ENCODE measurements at places on chromosomes 11 and 22. TPM values are rescaled to one million over a fixed set of nuclear protein-coding genes. Genes with fewer than 3 reads are reported as not detected.
A peak's percentile ranks its signal among the peaks of the same experiment; 100 is the strongest.

Gene PLAAT5
- not detected for total RNA-seq

Gene CCDC90B
- 61.8 TPM for total RNA-seq

Gene SCGB1A1
- total RNA-seq: not detected

Gene OR51I1
- total RNA-seq: not detected

Gene CTTN
- total RNA-seq: 136 TPM

Gene C11orf21
- 0.11 TPM for total RNA-seq

- peak; percentile 17 for DNase-seq
These were observed 421.6 kb downstream of the METTL15 start for GRCh38 chr11:28529540-28530410.

GRCh38 chr22:22754961-22755777, 110.8 kb downstream of the GGTLC2 start:
- no peak for DNase-seq

DNA sequence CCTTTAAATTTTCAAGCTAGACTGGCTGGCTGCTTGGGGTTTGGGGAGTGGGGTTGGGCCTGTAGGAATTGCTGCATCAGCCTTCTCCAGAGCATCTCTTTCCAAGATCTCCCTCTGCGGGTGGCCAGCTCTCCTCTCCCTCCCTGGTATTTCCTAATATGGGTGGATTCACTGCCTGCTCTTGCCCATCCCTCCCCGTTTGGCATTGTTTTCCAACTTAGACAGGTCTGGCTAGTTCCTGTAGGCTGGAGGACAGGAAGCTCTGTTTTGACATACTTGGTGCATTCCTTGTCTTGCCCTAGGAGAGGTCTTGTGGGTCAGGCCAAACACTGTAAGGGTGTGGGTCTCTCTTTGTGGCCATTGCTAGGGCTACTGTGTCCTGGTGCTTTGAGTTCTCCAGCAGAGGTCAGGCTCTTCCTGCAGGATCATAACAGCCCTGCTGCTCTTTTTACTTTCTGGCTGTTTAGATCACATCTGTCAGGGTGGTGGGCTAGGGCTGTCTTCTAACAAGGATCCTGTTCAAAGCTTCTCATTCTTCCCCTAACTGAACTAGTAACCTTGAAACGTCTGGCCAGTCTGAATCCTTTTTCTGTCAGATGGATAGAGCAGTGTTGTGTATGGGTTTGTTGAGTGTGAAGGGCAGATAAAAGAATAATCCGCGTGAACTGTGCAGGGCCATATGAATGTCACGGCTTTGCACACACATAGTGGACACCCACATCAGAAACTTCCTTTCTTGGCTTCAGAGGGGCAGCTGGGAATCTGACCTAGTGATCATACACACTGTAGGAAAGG, 18.3 kb upstream of the MICALL1 start:
- DNase-seq: no peak

DNA sequence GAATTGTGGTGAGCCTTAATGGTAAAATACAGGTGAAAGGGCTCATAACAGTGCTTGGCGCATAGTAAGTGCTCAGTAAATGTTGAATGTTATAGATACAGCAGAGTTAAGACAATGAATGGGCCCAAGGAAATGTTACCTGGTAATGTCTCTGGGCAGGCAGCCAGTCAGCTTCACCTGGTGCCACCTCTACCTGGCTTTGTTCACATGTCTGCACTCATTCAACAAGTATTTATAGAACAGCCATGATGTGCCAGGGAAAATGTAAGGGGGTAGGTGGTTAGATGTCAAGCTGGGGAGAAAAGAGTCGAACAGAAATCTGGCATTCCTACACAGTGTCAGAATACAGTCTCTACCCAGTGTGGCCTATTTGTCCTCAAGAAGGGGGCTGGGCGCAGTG, 238.8 kb upstream of the SYN3 start:
- no peak for DNase-seq

GRCh38 chr11:12845163-12845562, 164.0 kb upstream of the RASSF10 start:
- DNase-seq: no peak

- DNase-seq: no peak
These were observed 28.9 kb downstream of the NAP1L4 start for GRCh38 chr11:2963112-2963754.

- DNase-seq: no peak
These were observed 52.1 kb downstream of the SMCO4 start for GRCh38 chr11:93490996-93491618.

GRCh38 chr22:40430991-40431390, 60.6 kb downstream of the SGSM3 start:
- no peak for DNase-seq

DNA sequence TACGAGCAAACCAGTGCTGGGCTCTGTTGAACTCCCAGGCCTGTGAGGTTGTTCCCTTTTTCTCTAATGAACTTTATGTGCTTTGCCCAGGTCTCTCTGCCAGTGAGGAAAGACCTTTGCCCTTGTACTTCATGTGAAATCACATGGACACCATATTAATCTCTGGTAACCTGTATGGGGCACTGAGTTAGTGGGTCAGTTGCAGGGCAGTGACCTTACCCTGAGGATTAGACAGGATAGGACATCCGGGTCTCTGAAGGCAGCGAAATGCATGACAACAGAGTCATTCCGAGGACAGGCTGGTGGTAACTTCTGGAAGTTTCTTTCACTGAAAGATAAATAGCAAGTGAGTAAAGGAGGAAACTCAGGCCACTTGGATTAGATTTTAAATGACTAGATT, 93.7 kb downstream of the ZBTB16 start:
- DNase-seq: no peak

- no peak for DNase-seq
These were observed 109.3 kb downstream of the NECTIN1 start for GRCh38 chr11:119619665-119620064.

DNA sequence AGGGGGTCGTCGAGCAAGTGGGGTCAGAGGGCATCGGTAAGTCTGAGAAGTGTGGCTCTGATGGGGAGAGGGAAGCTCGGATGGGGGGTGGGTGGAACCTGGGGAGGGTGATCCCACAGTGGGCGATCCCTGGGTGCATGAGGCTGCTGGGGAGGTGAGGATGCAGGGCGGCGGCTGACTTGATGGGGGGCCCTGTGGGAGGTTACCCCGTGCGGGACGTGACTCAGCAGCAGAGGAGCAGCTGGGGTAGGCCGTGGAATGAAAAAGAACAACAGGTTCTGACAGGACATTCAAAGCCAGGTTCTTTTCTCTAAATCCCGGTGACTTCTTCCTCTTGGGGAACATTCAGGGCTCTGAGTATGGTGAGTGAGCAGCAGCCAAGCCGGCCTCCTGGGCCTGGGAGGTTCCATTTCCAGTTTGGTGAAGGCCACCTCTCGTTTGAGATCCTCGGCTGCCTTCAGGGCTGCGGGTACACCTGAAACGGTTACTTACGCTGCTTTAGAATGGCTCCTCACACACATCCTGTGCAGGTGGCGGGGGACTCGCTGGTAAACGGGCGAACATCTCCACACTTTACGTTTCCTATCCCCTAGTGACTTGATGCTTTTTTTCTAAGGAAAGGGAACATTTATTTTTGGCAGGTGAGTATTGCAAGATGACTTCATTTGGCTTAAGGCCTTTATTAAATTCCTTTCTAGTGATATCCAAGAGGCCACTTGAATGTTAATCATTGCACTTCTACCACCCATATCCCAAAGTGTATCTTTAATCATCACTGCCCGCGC, 278.2 kb downstream of the TBC1D22A start:
- DNase-seq: no peak

DNA sequence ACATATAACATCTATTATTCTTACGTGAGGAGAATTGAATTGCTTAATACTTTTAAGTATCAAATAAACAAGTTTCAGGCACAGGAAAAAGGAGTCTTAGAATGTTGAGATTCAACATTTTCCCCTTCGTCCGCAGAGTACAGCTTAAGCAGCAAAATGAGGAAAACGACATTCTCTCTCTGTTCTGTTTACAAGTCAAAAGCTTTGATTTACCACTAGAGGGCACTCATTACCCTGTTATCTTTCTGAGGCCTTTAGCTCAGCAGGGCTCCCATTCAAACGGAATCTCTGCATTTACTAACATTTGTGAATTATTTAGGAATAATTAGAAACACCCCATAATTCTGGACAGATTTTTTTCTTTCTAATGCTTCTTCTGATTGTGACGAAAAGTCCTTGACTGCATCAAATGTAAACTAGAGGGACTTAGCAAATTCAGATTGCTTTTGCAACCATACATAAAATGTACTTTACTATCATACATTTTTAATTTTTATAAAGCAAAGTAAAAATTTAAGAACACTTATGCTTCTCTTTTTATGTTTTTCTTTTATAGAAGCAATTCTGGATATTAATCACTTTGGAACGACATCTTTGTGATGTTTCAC, 75.0 kb downstream of the JRKL start:
- peak; percentile 25 for DNase-seq

- no peak for DNase-seq
These were observed 961 bp downstream of the IPO7 start for GRCh38 chr11:9385327-9385899.

- DNase-seq: no peak
These were observed 13.4 kb downstream of the EPS8L2 start for GRCh38 chr11:719214-720016.

DNA sequence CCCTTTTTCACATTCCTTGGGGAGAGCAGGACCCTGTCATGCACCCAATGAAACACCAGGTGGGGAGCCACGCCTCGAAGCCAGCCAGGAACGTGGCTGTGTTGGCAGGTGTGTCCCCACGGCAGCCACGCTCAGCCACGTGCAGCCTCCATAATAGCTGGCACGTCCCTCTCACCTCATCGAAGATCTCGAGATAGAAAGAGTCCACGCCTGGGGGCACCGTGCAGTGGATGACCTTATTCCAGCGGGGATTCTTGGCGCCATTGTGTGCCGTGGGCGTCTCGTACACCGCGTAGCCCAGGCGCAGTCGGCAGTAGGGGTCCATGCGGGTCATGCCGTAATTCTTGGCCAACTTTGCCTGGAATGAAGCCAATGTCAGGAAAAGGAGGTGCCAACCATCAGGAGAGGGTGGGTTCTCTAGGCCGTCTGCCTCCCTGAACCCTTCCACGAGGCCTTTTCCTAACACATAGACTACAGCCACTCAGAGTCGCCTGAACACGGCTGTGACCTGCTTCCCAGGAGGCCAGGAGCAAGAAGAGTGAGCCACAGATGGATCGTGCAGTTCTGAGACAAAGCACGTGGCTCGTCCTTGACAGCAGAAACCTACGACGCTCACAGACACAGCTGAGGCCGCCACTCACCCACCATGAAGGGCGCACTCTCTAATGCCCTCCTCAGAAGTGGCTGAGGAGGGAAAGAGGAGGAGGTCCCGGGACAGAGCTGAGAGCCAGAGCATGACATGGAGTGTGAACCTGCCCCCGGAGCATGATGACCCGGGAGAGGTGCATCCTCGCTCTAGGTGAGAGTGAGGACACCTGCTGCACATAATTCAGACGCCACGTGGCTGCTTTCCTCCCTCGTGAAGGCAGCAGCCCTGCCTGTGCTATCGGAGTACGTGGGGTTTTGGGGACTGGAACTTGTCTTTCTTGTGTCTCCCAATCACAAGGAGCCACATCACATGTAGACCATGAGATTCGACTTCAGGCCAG, 19.1 kb downstream of the TOLLIP start:
- no peak for DNase-seq

- peak; percentile 95 for DNase-seq
These were observed 58.2 kb upstream of the THY1 start for GRCh38 chr11:119481021-119481666.

GRCh38 chr11:80815752-80816453, 1375.1 kb upstream of the TENM4 start:
- no peak for DNase-seq

DNA sequence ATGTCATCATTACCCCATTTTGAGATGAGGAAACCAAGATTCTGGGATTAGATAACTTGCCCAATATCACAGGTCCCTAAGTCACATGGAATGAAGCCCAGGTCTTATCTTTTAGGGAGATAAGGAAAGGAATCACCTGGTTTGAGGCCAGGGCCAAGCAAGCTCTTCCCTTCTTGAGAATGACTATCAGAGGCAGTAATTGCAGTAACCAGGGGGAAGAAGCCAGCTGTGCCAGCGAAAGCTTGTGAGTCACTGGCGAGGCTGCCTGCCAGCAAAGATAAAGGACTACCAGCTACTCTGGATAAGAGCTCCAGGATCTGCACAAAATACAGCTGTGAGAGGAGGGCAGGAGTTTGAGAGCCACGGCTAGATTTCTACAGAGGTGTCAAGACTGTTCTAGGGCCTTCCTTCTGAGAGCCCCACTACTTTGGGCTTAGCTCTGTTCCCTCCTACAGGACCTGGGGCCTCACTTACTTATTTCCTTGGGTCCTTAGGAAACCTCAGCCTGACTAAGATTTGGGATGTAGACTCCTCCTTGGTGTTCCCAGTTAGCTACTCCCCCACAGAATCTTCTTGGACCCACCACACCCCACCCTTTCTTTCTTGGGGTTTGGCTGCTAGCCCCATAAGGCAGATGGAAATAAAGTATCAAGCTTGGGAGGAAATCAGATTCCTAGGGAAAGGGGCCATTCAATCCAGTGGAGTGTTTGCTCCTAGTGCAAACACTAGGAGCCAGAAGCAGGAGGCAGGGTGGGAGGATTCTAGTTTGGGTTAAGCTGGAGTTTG, 9.7 kb upstream of the CCKBR start:
- peak; percentile 88 for DNase-seq

- DNase-seq: peak; percentile 80
These were observed 34.1 kb upstream of the GLYATL1 start for GRCh38 chr11:58905011-58905720.

GRCh38 chr11:128970598-128971190, 28.0 kb upstream of the TP53AIP1 start:
- DNase-seq: no peak

DNA sequence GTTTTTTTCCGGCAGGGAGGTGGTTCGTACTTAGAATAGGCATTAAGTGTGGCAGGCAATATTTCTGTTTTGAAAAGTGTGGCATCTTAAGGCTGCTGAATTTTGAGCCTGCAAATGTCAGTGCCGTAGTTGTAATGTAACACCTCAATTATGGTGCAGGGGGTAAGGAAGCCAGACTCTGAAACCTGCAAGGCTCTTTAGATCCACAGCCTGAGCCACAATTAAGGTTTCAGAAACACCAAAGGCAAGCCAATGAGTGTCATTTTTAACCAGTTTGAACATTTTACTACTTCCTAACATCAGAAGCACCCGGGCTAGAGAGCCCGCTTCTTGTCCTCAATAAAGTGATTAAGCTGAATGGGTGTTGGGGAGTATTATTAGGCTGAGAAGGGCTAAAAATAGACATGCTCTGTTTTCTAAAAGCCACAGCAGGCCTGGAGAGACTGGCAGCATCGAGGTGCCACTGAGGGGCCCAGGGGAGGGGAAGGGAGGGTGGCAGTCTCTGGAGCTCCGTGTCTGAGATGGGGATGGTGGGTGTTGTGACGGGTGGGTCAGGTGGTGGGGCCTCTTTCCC, 113.4 kb downstream of the ZBTB16 start:
- DNase-seq: no peak
